ENCODE measurements at places on chromosomes 7 and 10.

DNA sequence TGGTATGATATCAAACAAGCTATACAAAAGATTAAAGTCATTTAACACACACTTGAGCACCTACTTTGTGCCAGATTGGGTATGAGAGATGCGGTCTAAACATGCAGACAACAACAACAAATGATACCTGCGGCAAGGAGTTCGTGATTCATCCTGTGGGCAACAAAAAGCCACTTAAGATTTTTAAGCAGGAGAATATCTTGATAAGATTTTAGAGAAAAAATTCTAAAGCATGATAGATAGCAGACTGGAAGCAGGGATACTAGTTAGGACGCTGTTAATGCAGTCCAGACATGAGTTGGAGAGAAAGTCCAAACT, 1.6 kb upstream of the KBTBD2 start:
- DNase-seq = no peak

GRCh38 chr7:137328373-137329120, 15.0 kb downstream of the PTN start:
- DNase-seq = no peak

DNA sequence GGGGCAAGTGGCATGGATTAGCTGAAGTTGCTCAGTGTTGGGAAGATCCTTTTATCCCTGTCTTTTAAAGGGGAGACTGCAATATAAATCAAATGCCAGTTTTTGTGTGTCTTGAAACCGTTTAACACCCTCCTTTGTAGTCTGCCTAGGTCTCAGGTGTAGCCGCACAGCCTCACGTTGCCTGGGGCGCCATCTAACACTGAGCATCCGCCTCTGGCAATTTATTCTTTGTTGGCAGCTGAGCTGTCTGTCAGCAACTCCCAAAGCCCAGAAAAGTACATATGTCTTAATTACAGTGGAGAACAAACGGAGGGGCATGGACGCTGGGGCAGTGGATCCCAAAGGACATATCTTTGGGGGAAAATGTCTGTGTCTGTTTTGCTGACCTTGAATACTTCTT, 254.7 kb downstream of the STK31 start:
- no peak for DNase-seq

DNA sequence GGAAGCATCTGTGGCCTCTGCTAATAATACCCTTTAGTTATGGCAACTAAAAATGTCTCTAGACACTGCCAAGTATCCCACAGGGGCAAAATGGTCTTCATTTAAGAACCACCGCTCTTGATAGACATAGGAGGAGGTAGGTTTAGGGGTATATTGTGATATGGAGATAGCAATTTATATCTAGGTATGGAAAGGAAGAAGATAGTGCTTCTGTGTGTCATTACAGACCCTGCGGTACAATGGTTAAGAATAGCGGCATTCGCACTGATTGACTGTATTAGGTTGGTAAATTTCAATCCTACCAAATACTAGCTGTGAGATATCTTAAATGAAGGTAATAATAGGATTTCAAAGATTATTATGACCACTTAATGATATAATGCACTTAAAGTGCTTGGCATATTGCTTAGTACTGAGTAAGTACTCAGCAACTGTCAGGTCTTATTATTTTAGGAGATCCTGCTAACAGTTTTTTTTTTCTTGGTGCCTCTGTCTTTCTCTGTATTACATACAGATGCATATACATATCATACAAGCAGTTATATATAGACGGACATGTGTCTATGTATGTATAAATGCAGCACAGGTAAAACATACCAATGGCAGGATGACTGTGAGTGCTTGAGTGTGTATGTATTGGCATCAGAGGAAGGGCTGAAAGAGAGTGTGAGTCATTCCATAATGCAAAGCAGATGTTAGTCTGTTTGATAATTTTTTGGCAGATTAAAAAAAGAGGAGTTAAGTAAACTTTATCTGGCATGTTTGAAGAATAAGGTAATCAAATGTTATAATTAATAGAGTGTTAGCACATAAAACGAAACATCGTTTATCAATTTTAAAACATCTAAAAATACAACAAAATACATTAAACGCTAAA, 50.0 kb upstream of the ITGB8 start:
- DNase-seq = no peak

Data from nucleus accumbens (tissue), 56 donors.